ENCODE measurements at places on chromosomes 13 and 19.

- DNase-seq = no peak
Measured at GRCh38 chr13:31477961-31478360, 261.4 kb upstream of the RXFP2 start.

GRCh38 chr19:55638864-55639359 is 1.9 kb upstream of the ZNF580 start:
- peak; percentile 86 for DNase-seq

GRCh38 chr19:45444318-45445041 is 20.8 kb upstream of the ERCC1 start:
- peak; percentile 94 for DNase-seq

- DNase-seq = no peak
Measured at GRCh38 chr13:101449790-101450748, 2.4 kb upstream of the ITGBL1 start.

DNA sequence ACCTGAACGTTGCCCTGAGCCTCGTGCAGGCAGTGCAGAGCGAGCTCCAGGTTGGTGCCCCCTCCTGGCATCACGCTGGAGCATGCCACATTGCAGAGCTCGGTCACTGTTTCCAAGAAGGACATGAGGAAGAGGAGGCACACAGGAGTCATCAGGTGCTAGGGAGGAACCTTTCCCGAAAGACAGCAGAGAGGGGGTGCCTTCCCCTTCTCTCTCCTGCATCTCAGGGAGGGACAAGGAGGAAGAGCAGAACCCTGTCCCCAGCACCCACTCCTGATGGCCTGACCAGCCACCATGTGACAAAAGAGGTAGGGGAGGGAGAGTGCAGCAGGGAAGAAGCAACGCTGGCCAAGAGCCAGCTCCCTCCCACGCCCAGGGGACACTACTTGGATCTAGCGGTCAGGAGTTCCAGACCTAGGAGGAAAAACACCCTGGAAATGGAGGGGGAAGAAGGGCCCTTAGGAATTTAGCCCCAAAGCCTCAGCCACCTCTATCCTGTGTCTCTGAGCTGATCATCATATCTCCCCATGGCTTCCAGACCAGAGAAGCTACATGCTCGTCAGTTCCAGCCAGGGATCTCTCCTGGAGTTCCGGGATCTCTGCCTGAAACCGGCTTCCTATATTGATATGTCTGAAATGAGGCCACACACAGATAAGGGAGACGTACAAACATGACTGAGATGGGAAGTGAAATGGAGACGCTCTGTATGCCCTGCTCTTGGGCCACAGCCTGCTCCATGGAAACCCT is 17.0 kb upstream of the NAPA start:
- peak; percentile 45 for DNase-seq

GRCh38 chr19:32563761-32564160 is 17.2 kb upstream of the PDCD5 start:
- no peak for DNase-seq

DNA sequence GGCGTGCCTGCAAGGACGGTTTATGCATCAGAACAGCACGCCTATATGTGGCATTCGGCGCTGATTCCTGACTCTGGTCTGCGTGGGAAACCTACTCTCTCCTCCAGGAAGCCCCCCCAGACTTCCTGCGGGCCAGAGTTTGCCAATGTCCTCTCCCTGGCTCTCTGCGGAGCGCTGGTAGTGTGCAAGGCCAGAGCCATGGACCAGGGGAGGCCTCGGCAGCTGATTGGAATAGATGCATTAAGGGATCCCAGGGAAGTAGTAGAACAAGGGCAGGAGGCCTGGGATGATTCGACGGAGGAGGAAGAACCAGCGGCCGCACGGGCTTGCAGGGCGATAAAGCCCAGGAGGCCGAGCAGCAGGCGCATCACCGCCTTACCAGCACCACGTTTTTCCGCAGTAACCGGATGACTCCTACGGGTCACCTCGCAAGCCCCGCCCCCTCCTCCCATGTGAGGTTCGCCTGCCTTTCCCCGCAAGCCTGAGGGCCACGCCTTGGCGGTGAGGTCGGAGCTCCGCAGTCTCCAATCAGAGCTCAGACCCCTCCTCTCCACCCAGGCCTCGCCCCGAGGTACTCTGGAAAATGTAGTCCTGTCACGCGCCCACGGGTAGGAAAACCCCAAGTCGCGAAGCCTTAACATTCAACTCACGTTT is 5.0 kb downstream of the CLEC11A start:
- DNase-seq = no peak

DNA sequence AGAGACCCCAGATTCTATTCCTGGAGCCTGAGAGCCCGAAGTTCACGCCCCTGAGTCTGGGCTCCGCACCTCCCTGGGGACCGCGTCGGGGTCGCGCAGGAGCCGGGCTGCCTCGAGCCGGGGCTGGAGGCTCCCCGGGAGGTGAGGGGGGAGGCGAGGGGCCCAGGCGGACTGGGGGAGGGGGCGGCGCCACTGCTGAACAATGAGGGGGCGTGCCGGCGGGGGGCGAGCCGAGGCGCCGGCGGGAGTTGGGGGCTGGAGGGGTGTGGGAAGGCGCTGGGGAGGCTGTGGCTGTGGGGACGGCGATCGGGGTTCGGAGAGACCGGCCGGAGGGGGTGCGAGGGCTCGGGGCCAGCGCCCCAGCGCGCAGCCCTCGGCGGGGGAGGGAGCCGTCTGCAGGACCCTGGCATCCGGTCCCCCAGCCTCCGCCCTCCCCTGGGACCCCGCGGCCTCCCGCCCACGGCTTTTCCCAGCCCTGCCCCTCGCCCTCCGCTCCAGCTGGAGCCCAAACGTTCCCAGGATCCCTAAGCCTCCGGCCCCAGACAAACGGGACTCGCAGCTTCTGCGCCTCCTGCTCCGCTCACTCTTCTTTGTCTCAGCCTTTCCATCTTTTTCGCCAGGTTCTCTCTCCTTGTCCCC is 922 bp downstream of the PLEKHG2 start:
- DNase-seq = no peak

DNA sequence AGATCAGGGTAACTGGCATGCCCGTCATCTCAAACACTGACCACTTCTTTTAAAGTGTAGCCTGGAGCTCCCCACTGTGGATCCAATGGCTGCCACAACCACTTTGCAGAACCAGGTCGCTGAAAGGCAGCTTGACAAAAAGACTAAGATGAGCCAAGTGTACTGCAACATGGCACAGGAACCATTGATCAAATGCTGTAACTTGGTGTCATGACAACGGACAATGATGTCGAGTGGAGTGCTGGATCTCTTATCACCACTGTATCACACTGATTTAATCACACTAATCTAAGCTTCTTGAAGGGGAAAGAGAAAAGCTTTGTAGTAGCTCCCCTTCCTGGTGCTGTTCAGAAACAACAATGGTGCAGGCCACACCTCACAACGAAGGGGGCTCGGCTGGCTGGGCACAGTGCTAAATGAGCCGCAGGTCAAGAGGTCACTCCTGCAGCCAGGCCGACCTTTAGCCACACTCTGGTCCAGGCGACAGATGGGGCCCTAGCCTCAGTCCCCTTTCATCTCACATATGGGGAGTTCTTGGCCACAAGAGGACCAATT is 2.2 kb upstream of the TNFRSF19 start:
- DNase-seq = no peak

- peak; percentile 99 for DNase-seq
Measured at GRCh38 chr19:7920519-7921301, 572 bp downstream of the SNAPC2 start.

DNA sequence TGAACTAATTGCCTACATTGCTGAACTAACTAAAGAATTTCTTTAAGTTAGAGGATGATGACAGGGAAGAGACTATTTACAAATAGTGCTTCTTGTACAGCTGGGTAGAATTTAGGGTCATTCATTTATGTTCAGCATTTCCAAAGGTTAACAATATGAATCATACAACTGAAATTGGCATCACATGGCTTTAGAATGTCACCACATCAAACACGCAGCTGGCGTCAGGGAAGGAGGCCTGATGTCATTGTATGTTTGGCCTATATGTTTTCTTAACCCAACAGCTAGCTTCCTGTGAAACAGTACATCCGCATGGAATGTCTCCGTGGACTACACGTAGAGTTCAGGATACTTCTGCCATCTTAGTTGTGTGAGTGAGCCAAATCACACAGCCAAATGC is 99.0 kb upstream of the TNFSF11 start:
- DNase-seq = no peak

GRCh38 chr13:27919934-27920676 is at the start of gene PDX1:
PDX1 (plus strand) TSS chr13:27920000; CDS start chr13:27920139, 139 bp downstream.
- DNase-seq = no peak

DNA sequence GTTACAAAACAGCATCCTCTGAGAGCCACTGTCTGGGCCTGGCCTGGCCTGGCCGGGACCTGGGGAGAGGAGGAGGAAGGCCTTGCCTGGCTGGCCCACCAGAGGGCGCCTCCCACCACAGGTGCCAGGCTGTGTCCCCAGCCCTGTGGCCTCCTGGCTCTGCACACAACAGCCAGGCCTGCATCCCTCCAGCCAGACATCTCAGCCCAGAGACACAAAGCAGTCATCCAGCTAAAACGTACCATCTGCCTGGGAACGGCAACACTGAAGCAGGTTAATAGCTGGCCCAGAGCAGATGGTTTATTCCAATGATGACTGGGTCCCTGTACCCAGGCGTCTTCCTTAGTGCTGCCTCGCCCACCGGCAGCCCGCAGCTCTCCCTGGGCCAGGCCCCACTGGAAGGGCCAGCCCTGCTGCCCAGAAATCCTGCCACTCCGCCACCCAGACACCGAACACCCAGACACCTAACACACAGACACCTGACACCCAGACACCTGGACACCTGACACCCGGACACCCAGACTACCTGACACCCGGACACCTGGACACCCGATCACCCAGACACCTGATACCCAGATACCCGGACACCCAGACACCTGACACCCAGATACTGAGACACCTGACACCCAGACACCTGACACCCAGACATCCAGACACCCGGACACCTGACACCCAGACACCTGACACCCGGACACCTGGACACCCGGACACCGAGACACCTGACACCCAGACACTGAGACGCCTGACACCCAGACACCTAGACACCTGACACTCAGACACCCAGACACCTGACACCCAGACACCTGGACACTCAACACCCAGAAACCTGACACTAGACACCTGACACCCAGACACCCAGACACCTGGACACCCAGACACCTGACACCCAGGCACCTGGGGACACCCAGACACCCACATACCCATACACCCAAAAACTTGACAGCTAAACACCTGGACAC is 20.1 kb downstream of the C19orf12 start:
- peak; percentile 82 for DNase-seq

- DNase-seq = peak; percentile 75
Measured at GRCh38 chr19:35167251-35168119, 12.9 kb downstream of the FXYD5 start.

- no peak for DNase-seq
Measured at GRCh38 chr13:76943646-76944045, 4.7 kb upstream of the ACOD1 start.

- no peak for DNase-seq
Measured at GRCh38 chr13:71488201-71488600, 378.8 kb downstream of the DACH1 start.

- DNase-seq = no peak
Measured at GRCh38 chr19:56866538-56866937, 26.0 kb upstream of the PEG3 start.

- no peak for DNase-seq
Measured at GRCh38 chr13:75636436-75637180, 478 bp downstream of the LMO7 start.

All from OCI-M1 (cell line).